ENCODE measurements at places on chromosomes 5 and 9.

DNA sequence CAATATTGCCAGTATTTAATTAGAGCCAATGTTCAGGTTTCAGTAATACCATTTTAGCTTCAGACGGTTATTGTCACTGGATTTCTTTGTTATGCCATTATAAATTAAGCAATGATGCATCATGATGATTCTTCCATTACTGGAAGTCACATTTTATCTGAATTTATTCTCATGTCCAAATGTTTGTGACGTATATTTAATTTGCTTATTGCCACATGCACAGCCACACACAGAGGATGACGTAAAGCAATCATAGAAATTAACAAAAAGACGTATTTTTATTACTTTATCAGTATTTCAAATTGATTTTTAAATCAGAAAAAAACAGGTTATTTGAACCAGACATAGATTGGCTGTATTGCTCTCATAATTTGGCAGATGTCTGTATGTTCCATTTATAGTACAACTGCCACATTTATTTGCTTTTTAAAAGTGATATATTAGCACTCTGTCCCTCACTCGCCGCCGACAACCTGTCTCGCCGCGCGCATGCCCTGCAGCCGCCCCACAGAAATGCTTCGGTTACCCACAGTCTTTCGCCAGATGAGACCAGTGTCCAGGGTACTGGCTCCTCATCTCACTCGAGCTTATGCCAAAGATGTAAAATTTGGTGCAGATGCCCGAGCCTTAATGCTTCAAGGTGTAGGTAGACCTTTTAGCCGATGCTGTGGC is 970.9 kb downstream of the CDH12 start:
- DNase-seq, result no peak

GRCh38 chr5:56376128-56376527 is 143.0 kb upstream of the ANKRD55 start:
- DNase-seq, result no peak

GRCh38 chr5:68243681-68244080 is 28.1 kb downstream of the PIK3R1 start:
- DNase-seq, result no peak

DNA sequence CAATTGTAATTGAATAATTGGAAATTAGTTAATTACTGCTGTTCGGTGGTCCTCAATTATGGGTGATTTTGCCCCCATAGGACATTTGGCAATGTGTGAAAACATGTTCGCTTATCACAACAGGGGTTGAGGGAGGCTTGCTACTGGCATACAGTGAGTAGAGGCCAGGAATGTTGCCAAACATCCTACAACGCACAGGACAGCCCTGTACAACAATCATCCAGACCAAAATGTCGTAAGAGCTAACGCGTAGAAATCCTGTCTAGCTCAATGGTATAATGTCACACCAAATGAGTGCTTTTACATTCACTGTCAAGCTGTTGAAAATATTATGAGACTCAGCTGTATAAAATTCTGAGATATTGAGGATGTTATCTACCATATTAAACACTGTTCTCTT is 464.4 kb upstream of the TUSC1 start:
- DNase-seq, result no peak

DNA sequence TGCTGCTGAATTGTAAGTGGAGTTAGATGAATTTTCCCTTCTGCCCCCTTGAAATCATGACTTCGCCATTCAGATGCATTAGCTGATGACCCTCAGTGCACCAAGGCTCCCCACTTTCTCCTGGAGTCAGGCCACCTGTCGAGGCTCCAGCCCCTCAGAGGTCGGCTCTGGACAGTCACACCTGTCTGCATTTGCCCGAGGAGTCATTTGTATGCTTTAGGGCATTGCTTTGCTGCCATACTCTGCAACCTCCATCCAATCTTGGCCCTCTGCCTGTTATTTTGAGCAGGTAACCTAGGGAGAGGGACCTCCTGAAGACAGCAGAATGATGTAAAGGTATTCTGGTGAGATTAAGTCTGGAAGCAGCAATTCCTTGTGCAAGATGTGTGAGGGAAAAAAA is 144.8 kb downstream of the MACROH2A1 start:
- no peak for DNase-seq

- no peak for DNase-seq
Observed at GRCh38 chr9:86801246-86801645, 146.1 kb downstream of the GAS1 start.

DNA sequence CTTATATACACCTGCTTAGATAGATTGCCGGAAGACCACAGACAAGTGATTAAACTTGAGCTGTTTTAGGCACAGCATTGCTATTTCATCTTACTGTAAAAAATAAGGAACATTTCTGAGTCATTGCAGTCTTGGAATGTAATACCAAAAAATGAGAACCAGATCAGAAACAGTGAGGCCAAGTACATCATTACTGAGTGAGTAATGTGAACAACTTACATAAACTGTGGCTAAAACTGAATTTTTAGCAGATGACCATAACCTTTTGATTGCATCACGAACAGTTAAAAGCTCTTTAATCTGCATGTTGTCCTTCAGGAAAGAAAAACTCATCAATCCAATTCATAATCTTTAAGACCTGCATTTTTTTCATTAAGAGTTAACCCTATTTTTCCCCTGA is 157.1 kb upstream of the FGF10 start:
- no peak for DNase-seq

- peak; percentile 73 for DNase-seq
Observed at GRCh38 chr9:127451858-127452656, 747 bp downstream of the LRSAM1 start.

- DNase-seq, result no peak
Observed at GRCh38 chr9:93960221-93960970, 5.2 kb upstream of the BARX1 start.

- DNase-seq, result no peak
Observed at GRCh38 chr5:142853682-142854081, 83.5 kb downstream of the ARHGAP26 start.

DNA sequence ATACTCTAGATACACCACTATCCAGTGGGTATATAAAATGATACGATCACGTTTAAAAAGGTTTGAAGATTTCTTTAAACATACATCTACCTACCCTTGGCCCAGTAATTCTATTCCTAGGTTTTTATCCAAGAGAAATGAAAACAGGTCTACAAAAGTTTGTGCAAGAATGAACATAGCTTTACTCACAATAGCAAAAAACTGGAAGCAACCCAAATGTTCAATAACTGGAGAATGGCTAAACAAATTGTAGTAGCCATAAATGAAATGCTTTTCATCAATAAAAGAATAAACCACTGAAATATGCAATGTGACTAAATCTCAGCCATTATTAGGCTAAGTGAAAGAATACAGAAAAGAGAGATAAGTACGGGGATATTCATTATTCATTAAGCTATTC is 438.9 kb downstream of the ARHGEF28 start:
- DNase-seq, result no peak

- DNase-seq, result no peak
Observed at GRCh38 chr9:80651044-80651443, 1038.3 kb downstream of the TLE1 start.

DNA sequence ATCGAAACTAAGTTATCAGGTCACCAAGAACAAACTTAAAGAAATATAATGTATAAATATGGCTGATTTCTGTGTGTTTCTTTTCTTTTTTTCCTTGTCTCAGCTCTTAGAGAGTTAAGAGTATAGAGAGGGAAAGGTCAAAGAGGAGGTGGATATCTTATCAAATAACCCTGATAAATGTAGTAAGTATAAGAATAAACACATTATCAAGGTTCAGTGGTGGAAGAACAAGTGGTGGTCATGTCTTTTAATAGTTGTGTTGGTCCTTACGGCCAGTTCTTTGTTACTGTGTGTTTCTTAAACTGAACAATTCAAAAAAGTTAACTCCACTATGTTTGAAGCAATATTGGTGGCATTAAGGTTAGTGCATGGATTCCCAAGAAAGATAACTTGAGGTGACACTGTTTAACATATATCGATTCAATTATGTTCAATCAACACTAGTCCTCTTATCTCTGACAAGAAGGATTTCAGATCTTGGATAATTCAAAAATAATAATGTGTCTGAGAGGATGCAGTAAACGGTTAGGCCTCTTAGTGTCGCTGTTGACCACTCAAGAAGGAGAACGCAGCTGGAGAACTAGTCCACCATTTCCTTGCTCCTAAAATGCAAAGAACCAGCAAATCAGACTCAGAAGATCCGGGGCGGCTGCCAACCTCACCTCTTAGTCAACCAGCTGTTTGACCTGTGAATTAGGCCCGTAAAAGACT is at the start of gene PCDHGA3:
PCDHGA3 (plus strand) TSS at position 588 of the 711 bp plus-strand sequence. CDS start 205 bp downstream, outside the sequence.
- no peak for DNase-seq

- DNase-seq, result no peak
Observed at GRCh38 chr9:123257276-123257675, 11.1 kb downstream of the STRBP start.

DNA sequence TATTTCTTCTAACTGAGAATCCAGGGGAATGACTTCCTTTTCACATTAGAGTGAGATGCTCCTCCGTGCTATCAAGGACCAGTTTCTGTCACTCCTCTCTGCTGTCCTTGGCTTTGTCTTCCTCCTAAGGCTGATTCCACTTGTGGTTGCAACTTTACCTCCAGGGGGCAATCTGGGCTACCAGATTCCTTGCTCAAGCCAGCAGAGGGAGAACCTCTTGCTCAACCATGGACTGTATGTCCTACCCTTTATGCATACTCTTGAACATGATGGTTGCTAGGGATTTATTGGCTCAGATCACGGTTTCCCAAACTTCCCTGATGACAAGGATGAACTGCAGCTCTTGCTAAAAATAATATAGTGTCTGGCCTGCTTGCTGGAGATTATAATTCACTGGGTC is 24.0 kb downstream of the NNT start:
- DNase-seq, result peak; percentile 11

GRCh38 chr9:8822667-8823025 is 1023.1 kb upstream of the DMAC1 start:
- no peak for DNase-seq

DNA sequence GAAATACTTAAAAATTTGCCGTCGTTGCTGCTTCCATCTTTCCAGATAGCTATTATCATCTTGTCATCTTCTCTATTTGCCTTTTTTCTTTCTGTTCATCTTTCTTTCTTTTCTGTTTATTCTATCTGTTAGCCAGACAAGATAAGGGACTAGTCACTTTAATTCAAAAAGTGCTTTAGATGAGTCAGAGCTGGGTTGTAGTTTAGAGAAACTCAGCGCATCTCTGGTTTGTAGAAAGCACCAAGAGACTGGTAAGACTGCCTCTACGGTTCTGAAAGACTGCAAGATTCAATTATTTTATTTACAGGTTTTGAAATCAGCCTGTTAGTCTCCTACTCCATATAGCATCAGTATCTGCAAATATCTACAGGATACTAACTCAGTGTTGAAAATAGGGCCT is 562.8 kb upstream of the RIOK2 start:
- no peak for DNase-seq

DNA sequence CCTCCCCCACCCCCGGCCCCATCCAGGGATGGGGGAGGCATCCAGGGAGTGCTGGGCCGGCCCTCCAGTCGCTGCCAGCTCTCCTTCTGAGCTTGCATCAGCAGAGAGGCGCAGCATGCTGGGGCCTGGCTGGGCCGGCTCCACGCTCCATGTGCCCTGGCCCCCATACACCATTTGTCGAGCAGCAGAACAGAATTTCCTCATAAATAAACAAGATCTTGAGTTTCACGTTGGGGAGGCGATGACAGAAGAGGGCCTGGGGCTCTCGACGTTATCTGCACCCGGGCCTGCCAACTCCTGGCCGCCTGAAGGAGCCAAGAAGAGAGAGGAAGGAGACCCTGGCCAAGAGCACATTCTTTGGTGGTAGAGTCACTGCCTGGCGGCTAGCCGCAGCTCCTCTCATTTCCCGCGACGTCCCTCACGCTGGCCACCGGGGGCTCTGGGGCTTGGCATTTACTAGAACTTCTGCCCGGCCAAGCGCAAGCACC is 177.0 kb downstream of the FGF18 start:
- no peak for DNase-seq

GRCh38 chr5:108561416-108562204 is 179.7 kb upstream of the FBXL17 start:
- DNase-seq, result no peak

DNA sequence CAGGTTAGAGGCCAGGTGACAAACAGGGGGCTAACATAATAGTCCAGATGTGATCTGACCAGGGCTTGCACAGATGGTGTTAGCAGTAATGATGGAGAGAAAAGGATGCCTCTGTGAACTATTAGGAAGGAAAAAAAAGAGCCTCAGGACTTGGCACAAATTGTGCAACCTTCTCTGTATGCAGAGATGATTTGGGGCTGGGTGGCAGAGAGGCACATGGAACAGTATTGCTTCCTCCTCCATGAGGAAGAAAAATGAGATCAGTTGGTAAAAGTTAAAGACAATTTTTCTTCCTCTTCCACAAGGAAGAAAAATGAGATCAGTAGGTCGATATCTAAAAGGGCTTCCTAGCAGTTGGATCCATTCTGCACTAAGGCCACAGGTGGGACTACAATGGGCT is 13.9 kb upstream of the ANXA6 start:
- DNase-seq, result no peak

- DNase-seq, result no peak
Observed at GRCh38 chr9:120761006-120761405, 32.2 kb downstream of the FBXW2 start.

DNA sequence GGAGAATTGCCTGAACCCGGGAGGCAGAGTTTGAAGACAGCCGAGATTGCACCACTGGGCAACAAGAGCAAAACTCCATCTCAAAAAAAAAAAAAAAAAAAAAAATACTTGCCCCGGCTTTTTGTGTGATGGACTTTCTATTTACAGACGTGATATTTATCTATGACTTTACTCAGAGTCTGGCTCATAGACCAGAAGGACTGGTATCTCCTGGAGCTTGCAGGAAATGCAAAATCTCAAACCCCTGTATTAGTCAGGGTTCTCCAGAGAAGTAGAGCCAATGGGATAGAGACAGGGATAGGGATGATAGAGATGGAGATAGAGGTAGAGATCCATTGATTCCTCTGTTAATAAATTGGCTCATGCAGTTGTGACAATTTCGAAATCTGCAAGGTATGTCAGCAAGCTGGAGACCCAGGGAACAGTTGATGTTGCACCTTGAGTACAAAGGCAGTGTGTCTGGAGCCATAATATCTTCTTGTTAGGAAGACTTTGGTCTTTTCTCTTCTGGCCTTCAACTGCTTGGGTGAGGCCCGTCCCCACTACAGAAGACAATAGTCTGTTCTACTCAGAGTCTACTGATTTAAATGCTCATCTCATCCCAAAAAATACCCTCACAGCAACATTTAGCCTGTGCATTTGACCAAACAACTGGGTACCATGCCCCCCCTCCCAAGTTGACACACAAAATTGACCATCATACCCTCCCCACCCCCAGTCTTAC is 195.4 kb upstream of the MSX2 start:
- DNase-seq, result no peak

GRCh38 chr5:166784545-166785078 is 1506.8 kb upstream of the WWC1 start:
- DNase-seq, result no peak

DNA sequence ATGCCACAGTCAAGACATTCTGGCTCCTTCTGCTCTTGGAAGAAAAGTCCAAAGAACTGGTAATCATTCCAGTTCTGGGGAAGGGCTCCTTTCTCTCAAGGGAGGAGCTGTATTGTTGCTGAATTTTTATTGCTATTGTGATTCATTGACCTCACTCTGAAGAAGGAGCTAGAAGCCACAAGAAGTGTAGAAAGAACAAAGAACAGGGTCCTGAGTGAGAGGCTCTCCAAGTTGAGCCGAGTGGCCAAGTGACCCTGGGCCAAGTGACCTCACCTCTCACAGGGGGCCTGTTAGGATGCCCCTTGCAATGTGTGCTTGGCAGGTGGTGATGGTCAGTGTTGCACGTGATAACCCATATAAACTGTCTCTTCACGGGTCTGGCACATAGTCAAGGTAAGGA is 173.3 kb downstream of the FGF18 start:
- no peak for DNase-seq

All from NCI-H510A (cell line).